ENCODE measurements at places on chromosomes 11 and 22.

DNA sequence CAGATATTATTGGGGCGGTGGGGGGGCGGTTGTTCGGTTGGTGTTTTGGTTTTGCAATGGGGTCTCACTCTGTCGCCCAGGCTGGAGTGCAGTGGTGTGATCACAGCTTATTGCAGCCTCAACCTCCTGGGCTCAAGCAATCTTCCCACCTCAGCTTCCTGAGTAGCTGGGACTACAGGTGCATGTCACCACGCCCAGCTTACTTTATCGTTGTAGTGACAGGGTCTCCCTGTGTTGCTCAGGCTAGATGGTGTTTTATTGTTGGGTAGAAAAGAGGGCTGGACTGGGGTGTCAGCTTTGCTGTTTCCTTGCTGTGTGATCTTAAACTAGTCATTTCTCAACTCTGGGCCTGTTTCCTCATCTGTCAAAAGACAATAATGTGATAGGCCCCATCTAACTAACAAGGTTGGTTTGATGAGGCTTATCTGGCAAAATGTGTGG lies 17.5 kb upstream of the MYH9 start:
- no peak for DNase-seq

GRCh38 chr11:29957431-29957830 lies 59.4 kb downstream of the KCNA4 start:
- no peak for DNase-seq

DNA sequence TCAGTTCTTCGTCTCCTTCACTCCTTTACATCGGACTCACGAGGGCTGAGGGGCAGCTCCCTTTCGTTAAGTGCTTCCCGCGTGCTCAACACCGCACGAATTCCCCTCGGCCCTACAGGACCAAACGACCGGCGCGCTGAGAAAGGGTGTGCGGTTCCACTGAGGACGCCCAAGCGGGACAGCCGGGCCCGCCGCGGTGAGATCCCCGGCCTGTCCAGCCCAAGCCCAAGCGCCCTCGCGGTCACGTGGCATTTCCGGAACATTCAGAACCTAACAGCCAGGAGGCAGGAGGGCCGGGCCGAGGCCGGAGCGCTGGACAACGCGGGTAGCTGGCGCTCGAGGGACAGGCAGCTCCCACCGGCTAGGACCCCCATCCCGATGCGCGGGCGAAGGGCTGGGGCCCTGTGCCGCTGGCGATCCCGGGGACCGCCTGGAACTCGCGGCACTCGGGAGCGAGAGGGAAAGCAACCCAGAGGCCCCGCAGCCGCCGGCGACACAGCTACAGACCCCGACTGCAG lies 737 bp upstream of the STIP1 start:
- DNase-seq: no peak

DNA sequence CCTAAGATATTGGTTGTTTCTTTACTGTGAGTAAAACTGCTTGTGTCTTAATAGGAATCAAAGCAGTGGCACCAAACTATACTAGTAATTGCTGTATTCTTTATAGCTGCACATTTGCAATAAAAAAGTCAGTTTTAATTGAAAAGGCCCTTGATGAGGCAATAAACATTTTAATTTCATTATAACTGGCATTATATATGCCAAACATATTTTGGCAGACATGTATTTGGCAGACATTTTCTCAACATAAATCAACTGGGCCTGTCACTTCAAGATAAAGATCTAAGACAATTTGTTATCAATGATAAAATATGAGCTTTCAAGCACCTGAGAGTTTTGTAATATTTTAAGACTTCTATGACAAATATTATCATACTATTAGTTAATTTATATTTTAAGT lies 245.7 kb downstream of the SBF2 start:
- DNase-seq: no peak

GRCh38 chr11:128749974-128750373 lies 56.1 kb downstream of the FLI1 start:
- DNase-seq: no peak

- no peak for DNase-seq
Measured at GRCh38 chr22:50670914-50671538, 1.6 kb upstream of the SHANK3 start.

GRCh38 chr22:20118300-20119020 lies 1.4 kb upstream of the TRMT2A start:
- DNase-seq: peak; percentile 27

DNA sequence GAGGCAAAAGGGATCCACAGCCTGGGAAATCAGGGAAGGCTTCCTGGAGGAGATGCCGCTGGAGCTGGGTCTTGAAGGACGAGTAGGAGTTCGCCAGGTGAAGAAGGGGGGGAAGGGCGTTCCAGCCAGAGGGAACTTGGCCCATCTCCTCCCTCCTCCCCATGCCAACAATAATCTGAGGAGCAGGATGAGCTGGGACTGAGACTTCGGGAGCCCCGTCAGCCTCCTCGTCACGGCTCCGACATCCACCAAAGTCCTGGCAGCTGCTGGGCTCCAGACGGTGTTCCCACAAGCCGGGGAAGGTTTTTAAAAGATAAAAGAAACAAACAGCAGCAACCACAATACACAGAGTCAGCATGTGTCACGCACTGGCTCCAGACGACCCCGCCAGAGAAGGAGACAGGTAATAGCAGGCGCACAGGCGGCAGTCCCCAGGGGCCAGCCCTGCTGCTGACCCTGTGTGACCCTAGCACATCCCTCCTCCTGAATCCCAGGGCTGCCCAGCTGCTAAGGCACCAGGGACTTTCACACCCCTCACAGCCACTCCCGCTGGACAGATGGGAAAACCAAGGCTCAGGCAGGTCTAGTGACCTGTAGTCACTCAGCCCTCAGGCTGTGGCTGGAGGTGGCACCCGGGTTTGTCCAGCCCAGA lies 37.3 kb downstream of the NUP50 start:
- no peak for DNase-seq

- no peak for DNase-seq
Measured at GRCh38 chr11:15737320-15737719, 619.0 kb downstream of the SOX6 start.

- DNase-seq: no peak
Measured at GRCh38 chr11:63747011-63747410, 21.6 kb downstream of the ZFTA start.

DNA sequence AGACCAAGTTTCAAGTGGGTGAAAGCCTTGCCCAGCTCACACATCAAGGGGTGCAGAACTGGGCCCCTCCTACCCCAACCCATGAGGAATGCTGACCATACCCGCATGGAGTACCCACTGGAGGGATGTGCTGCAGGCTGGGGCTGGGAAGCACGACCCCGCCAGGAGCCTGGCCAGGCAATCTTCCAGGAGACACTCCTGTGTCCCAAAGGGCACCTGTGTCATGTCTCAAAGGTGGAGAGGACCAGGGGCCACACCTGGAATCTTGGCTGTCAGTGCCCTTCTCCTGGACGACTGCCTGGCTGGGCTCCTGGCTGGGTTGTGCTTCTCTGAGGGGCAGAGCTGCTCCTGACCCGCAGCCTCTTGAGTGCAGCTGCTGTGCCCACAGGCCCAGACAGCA lies 6.7 kb downstream of the ARAP1 start:
- DNase-seq: no peak

DNA sequence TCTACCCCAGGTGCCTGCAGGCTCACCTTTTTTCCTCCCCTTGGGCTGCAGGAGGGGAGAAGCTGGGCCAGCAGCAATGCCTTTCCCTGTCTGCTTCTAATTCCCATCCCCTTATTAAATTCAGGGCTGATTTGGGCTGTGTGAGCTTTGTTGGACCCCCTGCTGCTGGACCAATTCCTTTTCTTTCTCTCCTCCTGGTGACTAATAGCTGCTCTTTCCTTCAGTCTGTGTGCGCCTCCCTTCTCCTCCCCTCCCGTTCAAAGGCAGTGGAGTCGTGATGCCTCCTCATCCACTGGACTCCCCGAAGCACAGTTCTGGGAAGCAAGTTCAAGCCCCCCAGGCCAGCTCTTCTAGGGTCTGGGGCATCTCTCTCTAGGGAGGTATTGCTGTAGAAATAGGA lies 567.9 kb upstream of the CADM1 start:
- no peak for DNase-seq

DNA sequence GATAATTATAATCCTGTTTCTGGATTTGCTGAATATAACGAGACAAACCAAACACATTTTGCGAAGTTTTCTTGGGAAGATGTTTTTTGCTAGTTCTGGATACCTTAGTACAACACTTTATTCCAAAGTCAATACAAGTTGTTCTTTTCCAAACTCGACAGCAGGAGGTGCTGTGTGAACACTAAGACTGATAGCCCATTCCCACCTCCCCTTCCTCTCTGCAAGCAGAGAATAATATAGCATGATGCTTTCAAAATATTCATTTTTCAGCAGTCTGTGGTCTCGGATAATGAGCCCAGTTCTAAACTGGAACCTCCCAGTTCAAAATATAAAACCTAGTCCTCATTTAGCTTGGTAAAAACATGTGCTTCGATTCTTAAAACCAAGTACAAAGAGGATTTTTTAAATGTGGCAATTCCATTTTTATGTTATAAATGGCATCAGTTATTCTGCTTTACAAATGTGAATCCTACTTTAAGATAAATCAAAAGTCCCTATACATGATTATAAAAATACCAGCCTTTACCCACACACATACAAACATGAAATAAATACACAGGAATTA lies 129.1 kb downstream of the DCDC1 start:
- DNase-seq: peak; percentile 40

GRCh38 chr11:130588471-130588870 lies 140.0 kb downstream of the ADAMTS15 start:
- no peak for DNase-seq

DNA sequence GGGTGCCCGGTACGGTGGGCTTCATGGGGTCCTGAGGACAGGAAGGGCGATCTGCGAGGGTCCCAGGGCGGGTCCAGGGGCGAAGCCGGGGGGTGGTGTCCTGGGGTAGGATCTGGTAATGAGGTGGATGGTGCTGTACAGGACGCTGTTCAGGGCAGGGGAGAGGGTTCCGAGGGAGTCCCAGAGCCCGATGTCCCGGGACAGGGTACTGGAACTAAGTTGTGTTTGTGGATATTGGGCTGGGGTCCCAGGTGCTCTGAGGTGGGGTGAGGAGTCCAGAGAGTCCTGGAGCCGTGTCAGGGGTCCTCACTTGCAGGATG lies 426 bp downstream of the LZTR1 start:
- DNase-seq: no peak

GRCh38 chr11:57771365-57771764 lies 9.8 kb downstream of the CTNND1 start:
- DNase-seq: no peak

DNA sequence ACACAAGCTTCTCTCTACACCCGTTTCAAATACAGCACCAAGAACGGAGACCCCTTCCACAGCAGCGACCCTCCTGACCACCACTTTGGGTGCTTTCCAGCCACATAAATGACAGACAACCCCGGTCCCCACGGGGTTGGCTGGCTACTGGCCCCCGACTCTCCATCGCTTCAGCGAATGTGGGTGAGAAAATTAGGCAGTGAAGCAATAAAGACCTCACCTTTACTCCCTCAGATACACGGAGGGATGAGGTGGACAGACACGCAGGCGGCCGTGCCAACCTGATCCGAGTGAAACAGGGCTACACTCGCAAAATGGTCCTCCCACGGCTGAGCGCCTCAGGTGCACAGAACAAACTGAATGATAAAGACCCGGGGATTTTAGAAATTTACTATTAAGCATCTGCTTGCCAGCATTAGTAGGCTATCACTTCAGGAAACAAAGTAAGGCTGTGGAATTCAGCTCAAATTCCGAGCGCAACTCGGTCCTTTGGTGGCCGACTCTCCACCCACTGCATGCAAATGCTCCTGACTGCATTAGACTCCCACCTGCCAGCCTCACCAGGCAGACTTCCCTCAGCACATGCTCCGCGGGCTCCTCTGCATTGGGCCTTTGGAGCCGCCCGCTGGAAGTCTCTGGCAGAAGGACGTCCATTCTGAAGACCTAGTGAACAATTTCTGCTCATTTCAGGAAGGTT lies 12.8 kb upstream of the EFCAB6 start:
- DNase-seq: no peak

DNA sequence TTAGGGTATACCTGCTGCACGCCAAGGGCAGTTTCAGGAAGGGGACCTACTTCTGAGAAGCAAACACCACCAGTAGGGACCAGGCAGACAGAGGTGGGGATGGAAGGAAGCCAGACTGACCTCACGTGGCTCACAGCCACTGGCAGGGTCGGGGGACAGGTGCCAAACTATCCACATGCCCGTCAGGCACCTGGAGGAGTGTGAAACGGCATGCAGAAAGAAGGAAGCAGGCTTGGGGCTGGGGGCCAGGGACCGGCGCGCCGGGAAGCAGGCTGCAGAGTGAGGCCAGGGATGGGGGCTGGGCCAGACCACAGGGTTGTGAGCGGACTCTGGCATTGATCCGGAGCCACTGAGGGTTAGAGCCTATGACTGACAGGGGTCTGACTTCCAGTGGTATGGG lies 47.5 kb downstream of the CDKN1C start:
- DNase-seq: no peak

GRCh38 chr22:39090426-39091064 lies 6.5 kb upstream of the APOBEC3H start:
- DNase-seq: no peak

- DNase-seq: no peak
Measured at GRCh38 chr11:128532016-128532571, 55.3 kb downstream of the ETS1 start.

DNA sequence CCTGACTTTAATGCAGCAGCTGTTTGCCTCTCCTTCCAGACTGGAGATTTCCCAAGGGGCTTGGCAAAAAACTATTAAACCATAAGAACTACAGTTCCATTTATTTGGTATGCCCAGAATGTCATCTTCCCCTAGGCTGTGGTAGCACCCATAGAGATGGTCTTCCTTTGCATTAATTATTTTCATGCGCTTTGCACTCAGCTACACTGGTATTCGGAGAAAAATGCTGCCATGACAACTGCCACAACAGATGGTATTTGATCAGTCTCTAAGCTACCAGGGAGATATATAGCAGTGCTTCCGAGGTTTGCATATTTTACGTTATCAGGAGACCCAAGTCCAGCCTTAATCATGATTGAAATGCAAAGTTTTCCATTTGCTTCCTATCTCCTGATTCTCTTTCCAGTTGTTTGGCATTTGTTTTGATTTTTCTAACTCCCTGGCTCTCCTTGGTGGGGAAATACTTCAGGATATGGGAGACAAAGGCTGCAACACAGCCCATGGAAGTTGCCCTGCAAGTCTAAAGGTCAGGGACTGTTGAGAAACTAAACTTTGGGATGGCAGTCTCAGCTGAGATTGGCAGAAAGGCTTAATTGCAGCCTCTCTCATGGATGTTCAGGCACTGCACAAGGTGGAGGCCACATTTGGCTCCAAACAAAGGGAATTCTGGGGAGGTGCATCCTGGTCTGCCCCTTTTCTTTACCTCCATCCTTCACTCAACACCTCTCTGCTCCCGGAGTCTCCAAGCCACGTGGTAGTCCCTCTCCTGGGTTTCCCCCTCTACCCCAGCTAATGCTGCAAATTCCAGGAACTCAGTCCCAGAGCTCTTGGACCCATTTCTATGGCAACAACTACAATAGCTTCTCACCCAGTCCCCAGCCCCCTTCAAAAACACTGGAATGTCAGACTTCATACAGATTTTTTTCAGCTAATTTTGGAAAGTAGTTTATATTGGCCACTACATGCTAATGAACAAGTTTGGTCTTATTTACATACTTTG lies 151.8 kb downstream of the NAV2 start:
- no peak for DNase-seq

GRCh38 chr11:112780351-112781087 lies 180.7 kb upstream of the NCAM1 start:
- DNase-seq: no peak

GRCh38 chr11:118442301-118442700 lies 6.0 kb downstream of the KMT2A start:
- DNase-seq: no peak
